EH (cell line): ENCODE measurements at places on chromosomes 2 and 18.

- no peak for DNase-seq
These were observed 464.3 kb downstream of the NBAS start for GRCh38 chr2:15096873-15097272.

DNA sequence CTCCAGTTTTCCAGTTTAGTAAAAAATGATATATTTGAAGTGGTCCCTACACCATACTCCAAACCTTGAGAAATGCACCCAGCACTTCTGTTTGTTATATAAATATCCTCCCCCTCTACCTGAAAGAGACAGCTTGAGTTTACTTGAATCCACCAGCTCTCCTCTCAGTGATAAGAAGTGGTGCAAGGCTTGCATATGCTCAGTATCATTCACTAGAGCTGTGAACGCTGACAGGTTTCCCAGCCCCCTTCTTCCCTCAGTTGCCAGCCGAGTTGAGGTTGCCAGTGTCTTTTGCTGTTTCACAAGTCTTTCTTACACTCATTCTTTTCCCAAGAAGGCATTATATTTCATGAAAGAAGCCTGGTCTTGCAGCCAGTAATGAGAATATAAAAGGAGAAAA lies 880.0 kb downstream of the LRRTM4 start:
- no peak for DNase-seq

GRCh38 chr2:184141866-184142265 lies 456.5 kb upstream of the ZNF804A start:
- DNase-seq: no peak

DNA sequence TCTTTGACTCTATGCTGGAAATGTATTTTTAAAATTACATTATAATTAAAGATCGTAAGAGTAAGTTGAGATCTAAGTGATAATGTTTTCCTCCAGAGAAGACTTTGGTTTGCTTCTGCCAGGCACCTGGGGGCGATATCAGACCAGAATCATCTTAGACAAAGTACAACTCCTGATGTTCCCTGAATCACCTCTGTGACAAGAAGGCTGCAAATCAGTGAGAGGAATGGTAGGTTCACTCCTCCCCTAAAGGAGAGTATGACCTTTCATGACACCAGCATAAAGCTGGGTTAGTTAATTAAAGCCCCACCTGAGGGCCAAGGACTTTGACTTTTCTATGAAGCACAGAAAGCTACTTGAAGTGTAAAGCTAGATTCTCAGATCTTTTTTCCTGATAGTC lies 114.4 kb upstream of the DTNA start:
- peak; percentile 17 for DNase-seq

- no peak for DNase-seq
These were observed 182.9 kb upstream of the TANK start for GRCh38 chr2:160977376-160977775.

DNA sequence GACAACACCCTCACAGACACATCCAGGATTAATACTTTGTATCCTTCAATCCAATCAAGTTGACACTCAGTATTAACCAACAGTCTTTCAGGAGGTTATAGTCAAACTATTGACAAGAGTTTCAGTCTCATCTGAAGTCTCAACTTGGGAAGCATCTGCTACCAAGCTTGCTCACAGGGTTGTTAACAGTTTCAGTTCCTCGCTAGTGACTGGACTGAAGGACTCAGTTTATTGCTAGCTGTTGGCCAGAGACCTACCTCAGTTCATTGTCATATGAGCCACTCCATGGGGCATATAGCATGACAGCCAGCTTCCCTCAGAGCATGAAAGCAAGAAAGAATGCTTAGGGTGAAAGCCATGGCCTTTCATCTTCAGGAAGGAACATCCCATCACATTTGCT lies 228.6 kb downstream of the EPHA4 start:
- DNase-seq: no peak

DNA sequence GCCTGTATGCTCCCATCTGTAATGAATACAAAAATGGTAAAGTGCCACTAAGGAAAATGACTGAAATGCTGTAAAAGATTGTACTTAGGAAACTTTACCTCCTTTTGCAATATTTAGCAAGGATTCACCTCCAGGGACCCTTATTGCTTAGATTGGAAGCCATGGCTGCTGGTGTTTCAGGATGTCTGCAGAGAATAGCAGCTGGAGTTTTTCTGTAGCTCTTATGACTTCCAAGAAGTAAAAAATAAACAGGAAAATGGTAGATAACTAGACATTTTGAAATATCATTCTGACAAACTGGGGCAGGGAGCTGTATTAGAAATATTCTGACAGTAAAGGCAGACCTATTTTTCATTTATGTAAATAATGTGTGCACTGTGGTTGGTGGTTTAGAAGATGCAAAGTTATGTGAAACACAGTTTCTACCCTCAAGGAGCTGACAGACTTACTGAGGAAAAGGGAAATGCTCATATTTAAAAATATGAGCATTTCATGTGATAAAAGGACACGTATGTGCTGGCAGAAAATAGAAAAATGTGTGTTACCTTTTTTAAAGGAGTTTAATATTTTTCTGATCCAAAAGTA lies 224.9 kb upstream of the BOD1L2 start:
- no peak for DNase-seq

DNA sequence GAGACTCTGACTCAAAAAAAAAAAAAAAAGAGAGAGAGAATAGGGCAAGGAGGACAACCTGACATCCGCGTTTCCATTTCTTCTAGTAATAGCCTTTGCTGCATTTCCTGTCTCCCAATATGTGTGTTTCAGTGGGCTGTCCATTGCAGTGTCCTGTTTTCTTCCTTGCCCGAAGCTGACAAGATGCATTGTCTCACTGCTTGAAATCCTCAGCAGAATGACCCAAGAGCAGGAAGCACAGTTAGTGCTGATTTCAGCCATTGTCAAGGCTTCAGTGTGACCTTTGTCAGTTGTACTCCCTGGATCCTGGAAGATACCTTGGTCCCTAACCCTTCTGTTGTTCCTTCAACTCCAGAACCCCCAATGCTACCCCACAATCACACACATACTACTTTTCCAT lies 71.2 kb downstream of the SLC16A14 start:
- no peak for DNase-seq

DNA sequence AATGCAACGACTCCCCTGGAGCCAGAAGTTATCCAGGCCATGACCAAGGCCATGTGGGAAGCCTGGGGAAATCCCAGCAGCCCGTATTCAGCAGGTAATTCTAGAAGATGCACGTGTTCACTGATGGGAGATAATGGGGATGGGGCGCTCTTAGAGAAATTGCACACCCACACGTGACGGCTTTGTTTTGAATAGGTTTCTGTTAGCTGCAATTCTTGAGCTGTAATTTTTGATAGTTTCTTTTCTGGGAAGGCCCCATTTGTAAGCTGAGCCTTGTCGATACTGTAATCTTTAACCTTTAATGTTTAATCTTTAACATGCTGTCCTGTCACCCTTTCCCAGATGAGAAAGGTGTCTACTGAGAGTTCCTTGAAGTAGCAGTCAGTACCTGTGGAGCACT lies 3.6 kb downstream of the SCLY start:
- no peak for DNase-seq

DNA sequence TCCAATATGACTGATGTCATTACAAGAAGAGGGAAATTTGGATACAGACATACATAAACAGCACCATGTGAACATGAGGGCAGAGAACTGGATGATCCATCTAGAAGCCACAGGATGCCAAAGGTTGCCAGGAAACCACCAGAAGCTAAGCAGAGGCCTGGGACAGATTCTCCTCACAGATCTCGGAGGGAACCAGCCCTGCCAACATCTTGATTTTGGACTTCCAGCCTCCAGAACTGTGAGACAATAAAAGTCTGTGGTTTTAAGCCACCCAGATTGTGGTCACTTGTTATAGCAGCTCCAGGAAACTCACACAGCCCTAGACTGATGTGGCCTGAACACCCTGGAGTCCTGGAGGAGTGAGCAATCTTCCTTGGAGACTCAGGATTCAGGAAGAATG lies 351.6 kb downstream of the EIPR1 start:
- DNase-seq: no peak

DNA sequence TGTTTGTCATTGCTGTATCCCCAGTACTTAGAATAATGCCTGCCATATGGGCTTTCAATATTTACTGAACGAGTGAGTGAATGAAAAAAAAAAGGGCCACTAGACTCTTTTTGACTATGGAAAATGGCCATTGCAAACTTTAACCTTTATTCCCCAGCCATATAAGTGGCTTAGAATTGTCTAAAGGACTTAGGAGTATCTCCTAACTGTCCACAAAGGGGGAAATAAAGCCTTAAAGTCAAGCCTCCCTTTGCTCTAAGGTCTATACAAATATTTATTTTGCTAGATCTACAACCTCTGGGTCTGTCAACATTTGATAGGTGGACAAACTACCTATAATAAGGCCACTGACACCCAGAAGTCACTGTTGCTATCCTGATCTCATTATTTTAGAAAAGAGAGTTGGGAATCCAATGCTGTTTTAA lies 25.7 kb downstream of the UPP2 start:
- no peak for DNase-seq

DNA sequence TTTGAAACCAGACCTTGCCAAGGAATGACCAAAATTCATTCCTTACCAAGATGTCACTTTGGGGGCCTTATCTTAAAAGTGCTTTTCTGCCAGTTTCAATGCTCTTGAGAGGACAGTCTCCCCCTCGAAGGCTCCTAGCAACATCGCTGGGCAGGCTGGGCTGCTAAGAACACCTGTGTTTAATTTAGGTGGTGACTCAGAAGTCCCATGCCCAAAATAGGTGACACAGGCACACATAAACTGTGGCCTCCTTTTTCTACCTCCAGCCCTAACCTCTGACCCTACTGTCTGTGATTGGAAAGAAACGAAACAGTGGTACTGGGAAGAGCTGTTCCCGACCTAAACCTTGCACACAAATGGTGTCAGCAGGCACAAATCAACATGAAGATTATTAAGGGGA lies 28.7 kb upstream of the ROCK2 start:
- no peak for DNase-seq

GRCh38 chr2:168700615-168701245 lies 101.7 kb upstream of the NOSTRIN start:
- DNase-seq: peak; percentile 58

DNA sequence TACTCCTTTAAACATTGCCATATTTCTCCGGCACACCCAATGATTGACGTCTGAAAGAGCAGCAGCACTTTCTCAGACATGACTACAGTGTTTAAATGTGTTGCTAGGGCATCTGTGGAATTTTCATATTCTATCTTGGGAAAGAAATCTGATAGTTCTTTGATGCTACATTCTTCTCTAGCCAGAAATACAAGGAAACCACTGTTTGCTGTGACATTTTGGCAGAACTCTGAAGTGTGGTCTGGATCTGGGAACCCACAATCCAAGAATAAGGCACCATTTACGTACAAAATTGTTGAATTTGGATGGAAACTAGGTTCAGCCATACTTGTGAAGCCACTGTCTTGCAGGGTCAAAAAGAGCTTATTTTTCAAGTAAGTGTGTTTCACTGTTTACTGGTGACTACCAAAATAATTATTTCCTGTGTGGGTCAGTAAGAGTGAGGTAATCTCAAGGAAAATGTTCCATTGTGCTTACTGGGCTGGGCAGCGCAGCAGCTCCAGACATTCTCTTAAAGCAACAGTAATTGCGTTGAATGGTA lies 21.3 kb upstream of the CD28 start:
- DNase-seq: peak; percentile 94

DNA sequence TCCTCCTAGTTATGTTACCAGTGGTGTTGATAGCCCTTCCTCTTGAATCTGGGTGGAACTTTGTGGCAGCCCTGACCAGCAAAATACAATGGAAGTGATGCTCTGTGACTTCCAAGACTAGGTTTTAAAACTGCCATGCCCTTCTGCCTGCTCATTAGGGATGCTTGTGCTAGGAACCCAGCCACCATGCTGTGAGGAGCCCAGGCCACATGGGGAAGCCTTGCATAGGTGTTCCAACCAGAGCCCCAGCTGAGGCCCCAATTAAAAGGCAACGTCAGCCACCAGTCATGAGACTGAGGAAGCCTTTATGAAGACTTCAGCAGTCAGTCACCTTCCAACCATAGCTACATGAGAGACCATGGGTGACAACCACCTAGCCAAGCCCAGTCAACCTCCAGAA lies 14.0 kb upstream of the MAPRE2 start:
- DNase-seq: no peak

DNA sequence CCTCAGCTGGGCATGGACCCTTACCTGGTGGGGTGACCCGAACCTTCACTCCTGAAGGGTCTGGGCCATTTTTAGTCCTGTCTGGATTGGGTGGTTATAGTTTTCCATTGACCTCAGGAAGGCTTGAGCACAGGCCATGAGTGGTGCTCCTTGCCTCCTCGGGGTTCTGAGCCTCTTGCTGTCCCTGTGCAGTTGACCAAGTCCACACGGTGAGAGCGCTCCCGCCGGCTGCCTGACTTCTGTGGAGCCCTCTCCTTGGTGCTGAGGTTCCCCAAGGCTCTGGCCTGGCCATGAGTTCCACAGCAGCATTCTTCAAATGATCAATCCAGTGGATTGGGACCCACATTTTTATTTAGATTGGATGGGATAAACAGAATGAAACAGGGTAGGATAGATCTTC lies 159.5 kb downstream of the SEPTIN10 start:
- DNase-seq: no peak
